ENCODE measurements at places on chromosomes 12 and 14.

- DNase-seq, result no peak
These were observed 303.5 kb upstream of the NPAS3 start for GRCh38 chr14:32635061-32635719.

DNA sequence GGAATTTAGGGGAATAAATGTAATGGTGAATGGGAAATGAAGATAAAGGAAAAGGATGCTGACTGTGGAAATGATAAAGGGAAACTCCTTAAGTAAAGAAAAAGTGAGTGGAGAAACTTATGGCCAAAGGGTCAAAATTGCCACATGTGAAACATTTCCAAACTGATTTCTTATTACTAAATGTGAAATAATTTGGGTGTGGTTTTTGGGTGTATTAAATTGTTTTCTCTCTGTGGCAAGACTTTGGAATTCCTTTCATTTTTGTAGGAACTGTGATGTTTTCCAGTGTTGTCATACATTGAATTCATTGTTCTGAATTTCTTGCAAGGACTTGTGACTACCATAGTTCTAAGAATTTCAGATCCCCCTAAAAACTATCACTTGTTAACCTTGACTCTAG is 1891.5 kb upstream of the SEL1L start:
- no peak for DNase-seq

DNA sequence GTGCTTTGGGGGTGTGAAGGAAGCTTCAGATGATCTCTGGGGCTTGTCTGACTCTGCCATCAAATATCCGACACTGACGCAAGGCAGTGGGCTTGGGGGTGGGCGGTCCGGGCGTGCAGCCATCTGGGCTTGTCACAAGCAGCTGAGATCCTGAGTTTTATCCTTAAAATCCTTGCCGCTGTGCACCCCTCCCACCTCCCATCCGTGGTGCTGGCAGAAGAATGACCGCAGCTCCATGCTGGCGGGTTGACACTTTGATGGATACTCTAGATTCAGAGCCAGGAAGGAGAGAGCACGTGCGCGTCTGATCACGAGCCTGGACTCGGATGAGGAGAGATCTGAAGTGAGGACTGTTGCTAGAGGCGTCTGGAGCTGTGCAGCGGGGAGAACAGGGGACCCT is 3.0 kb downstream of the ZFYVE21 start:
- DNase-seq, result no peak

GRCh38 chr12:2268471-2269286 is 215.9 kb downstream of the CACNA1C start:
- no peak for DNase-seq

DNA sequence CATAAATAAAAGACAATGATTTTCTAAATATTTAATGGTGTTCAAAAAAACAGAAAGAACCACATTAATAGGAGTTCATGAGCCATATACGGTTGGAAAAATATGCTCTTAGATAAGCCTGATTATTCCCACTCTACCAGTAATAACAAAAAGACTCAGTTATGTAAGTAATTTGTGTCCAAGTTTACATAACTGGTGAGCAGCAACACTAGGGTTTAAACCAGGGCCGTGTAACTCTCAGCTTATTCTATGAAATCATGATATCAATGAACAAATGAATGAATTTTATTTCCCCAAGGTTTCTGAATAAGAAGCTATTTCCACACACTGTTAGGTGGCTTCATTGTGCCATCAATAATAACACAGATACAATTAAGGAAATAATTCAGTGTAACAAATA is 98.3 kb downstream of the GARIN6 start:
- DNase-seq, result no peak

GRCh38 chr12:16163901-16164300 is 113.6 kb downstream of the SLC15A5 start:
- DNase-seq, result no peak

- no peak for DNase-seq
These were observed 173.0 kb upstream of the WSCD2 start for GRCh38 chr12:107955966-107956643.

GRCh38 chr14:64625386-64626232 is 75.8 kb downstream of the PPP1R36 start:
- DNase-seq, result no peak

DNA sequence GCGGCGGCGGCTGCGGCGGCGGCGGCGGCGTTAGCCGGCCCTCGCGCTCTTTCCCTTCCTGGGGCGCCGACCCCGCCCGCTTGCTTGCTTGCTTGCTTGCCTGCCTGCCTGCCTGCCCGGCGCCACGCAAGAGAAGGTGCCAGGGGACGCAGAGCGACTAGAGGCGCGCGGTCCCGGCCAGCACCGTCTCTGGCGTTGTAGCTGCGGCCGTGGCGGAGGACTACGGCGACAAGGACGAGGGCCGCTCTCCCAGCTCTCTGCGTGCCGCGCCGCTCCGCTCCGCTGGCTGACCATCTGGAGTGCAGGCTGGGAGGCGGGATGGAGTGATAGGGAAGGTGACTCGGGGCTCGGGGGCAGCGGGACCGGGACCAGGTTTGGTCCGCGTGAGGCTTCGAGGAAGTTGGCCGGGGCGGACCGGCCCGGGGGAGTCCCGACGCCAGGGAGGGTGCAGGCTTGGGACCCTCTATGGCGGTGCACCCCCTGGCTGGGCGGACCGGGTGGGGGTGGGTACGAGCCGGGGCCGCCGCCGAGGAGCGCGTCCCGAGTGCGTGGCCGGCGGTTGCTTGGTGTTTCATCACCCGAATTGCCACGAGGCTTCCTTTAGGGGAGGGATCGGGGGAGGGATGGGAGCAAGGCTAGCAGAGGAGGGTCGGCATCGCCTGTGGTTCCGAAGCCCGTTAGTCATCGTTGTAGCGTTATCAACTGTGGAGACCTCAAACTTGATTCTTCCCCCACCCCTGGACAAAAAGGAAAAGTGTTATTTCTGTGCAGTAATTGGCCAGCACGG is 471 bp downstream of the XPOT start:
- DNase-seq, result peak; percentile 25

DNA sequence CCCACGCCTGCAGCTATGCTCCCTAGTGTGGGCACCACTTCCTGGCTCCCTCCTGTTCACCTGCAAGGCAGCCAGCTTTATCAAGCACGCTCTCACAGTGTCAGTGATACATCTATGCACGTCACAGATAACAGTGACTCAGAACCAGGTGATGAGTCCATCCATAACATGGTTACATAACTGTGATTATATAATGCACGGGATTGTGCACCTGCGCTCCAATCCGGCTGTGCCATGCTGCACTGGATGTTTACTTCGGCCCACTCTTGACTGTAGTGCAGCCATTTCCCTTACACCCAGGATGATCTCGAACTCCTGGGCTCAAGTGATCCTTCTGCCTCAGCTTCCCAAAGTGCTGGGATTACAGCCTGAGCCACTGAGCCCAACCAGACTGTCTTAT is 38.4 kb upstream of the CEP83 start:
- DNase-seq, result no peak
